ENCODE measurements at places on chromosomes 12 and 14.

GRCh38 chr14:77186911-77187648 lies 5.5 kb downstream of the TMEM63C start:
- no peak for DNase-seq

- DNase-seq, result no peak
These were observed 23.8 kb downstream of the RAB35 start for GRCh38 chr12:120092551-120093335.

DNA sequence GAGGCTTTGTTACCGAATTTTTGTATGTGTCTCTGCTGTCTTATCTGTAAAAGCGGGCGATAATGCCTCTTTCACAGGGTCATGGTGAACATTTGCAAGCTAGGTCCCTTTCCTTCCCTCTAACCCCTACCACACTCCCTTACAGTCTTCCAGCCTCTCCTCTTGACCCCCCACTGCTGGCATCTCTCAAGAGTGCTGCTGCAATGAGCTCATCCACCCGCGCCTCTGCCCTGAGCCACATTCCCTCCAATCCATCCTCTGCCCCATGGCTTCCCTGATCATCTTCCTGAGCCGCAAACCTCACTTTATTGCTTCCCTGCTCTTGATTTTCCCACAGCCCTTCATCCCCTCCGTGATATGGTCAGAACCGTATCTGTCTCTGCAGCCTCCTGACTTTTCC lies 343.6 kb downstream of the BCL11B start:
- no peak for DNase-seq

- DNase-seq, result no peak
These were observed 209.7 kb downstream of the BCAT1 start for GRCh38 chr12:24739106-24739779.

- no peak for DNase-seq
These were observed 42.5 kb downstream of the PRIMA1 start for GRCh38 chr14:93745603-93746273.

DNA sequence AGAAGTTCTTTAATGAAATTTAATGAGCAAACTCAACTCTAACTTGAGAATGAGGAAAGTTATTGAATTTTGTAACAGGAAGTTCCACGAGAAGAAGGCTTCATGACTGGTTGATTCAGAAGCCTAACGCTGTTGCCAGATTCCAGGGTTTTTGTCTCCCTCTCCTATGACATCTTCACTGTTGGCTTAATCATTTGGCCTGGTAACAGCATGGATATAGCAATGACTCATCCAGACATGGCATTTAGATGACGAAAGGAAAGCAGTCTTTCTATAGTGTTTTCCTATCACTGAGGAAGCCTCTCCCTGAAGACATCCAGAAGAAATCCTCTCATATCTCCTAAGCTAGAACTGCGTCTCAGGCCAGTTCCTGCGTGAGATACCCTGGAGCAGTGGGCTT lies 9.4 kb upstream of the KCNA1 start:
- no peak for DNase-seq

- DNase-seq, result no peak
These were observed 348.8 kb downstream of the GXYLT1 start for GRCh38 chr12:41795910-41796309.

DNA sequence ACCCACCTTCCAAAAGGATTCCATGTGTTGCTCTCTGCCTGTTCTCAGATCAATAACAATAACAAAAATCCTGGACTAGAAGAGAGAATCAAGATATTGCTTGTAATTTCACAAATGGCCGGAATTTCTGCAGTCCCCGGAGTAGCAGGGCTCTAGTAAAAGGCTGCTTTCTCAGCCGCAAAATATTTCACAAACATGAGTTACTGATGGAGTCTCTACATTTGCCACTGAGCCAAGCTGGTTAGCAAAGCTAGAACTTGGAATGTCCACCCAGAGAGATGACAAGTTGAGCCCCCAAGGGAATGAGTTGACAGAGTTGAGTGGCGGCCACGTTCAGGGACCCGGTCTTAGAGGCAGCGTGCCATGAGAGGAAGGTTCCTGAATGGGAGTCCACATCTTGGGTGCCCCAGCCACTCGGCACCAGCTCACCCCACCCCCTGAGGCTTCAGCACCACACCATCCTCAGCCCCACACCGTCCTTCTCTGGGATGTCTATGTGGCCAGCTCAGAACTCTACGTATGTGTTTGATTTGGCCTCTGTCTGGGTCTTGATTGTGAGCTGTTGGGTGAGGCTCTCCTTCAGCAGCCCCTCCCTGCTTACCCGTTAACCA lies 15.9 kb downstream of the FBLN5 start:
- DNase-seq, result no peak

- DNase-seq, result no peak
These were observed 41.5 kb downstream of the RNFT2 start for GRCh38 chr12:116779597-116779996.

GRCh38 chr12:39012870-39013269 lies 107.5 kb upstream of the CPNE8 start:
- no peak for DNase-seq

GRCh38 chr12:5441497-5442236 lies 9.8 kb downstream of the NTF3 start:
- no peak for DNase-seq

- no peak for DNase-seq
These were observed 22.4 kb downstream of the PXN start for GRCh38 chr12:120242971-120243699.

- DNase-seq, result no peak
These were observed 213.7 kb downstream of the CCDC59 start for GRCh38 chr12:82144505-82144904.

DNA sequence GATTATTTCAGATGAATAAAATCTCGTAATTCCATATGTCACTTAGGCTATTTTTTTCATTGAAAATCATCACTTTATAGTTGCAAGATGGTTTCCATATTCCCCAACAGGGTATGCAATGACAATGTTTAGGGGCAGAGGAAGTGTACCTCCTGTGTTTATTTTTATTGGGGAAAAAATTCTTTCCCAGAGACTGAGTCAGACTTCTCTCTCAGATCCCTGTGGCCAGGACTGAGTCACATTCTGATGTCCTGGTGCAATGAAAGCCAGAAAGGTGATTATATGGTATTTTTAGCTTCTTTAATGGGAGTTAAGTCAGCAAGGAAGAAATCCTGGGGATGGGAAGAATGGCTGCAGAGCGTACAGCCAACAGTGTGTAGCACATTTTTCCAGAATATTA lies 196.9 kb upstream of the ALG10 start:
- DNase-seq, result no peak

Data from common myeloid progenitor, CD34-positive (primary cell).